Neural crest cell (in vitro differentiated cells): ENCODE measurements at places on chromosomes 12 and 14. TPM values are rescaled to one million over a fixed set of nuclear protein-coding genes. Genes with fewer than 3 reads are reported as not detected.

DNA sequence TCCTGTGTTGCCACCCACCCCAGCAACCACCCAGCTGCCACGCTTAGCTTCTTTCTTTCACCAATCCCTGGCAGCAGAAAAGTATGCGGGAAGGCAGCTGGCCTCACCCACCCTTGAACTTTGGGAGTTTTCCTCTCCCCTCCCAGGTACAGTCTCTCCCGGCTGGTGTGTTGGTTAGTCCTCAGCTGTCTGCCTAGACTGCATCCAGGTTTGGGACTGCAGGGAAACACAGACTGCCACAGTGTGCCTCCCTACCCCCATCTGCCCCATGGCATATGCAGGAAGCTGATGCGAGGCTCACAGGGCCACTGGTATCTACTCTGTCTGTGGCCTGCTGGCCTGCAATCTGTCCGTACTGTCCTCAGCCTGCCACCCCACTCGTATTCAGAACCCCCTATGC lies 2.1 kb downstream of the CD9 start:
- no peak for DNase-seq

The GARIN6 gene
- total RNA-seq = not detected in 2 replicates

The GPR162 gene
- 16.4 and 17.4 TPM in 2 replicates for total RNA-seq

- no peak for DNase-seq
These were observed 321.3 kb downstream of the PDZRN4 start for GRCh38 chr12:41509271-41510055.

The CLEC4A gene
- not detected in 2 replicates for total RNA-seq
